ENCODE measurements at places on chromosomes 4 and X. TPM values are rescaled to one million over a fixed set of nuclear protein-coding genes. Genes with fewer than 3 reads are reported as not detected.

NPY2R gene
- polyA plus RNA-seq = 0.07 TPM

GPM6B gene
- polyA plus RNA-seq = not detected

TMPRSS11E gene
- polyA plus RNA-seq = not detected

DNA sequence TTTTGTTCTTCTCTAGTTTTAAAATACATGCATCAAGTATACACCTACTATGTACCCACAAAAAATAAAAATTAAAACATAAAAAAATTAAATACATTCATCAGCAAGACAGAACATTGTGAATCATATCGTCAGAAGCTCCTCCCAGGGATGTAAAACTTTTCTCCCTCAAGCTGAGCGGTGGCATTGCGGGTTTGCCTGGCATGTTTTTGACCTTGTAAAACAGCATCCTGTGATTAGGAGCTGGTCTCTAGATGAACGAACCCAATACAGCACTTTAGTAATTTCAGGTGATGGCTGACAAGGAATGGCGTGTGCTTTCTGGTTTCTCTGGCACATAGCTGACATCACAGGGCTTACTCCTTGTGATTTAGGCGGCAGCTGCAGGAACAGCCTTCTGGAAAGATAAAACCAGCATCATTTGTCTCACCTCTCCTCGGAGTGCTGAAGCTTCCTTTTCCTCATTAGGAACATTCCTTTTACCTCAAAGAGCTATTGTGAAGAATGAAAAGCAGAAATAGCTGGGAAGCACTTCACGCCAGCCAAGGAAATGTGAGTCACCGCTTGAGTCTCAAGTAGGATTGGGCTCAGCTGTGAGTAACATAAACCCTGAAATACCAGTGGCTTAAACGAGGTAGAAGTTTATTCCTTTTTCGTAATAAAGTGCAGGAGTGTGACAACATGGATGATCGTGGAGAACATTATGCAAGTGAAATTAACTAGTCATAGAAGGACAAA is 44.3 kb downstream of the NYX start:
- DNase-seq = peak; percentile 49

- no peak for DNase-seq
These were observed 443.5 kb downstream of the PCDH10 start for GRCh38 chr4:133592591-133592990.

DNA sequence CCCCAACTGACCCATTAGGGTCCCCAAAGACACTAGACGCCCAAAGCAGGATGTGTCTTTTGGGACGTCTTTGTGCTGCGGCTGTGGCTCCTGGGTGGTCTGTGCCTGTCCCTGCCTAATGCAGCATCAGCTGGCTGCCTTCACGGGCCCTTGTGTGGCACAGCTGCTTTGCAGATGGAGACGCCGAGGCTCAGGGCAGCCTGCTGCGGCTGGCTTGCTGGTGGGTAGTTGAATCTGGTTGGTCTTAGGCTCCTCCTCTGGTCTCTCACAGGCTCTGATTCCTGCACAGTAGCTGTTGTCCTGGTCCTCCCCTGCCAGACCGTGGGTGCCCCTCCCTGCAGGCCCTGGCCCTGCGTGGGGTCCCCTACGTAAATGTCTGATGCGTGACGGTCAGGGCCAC is 8.1 kb downstream of the CPZ start:
- DNase-seq = no peak

- no peak for DNase-seq
These were observed 53.6 kb downstream of the GRK4 start for GRCh38 chr4:3016961-3017360.

- DNase-seq = no peak
These were observed 685.0 kb downstream of the RAPGEF2 start for GRCh38 chr4:159787901-159788300.

GRCh38 chr4:37040816-37041215 is 203.7 kb upstream of the NWD2 start:
- no peak for DNase-seq

GRCh38 chrX:128634754-128635153 is 582.6 kb upstream of the ACTRT1 start:
- DNase-seq = no peak

- DNase-seq = no peak
These were observed 473 bp upstream of the VAMP7 start for GRCh38 chrX:155880586-155881157.

All from A549 (cell line).